ENCODE measurements at places on chromosomes 12 and 14.

GRCh38 chr12:7605900-7606465 lies 59.7 kb downstream of the APOBEC1 start:
- no peak for DNase-seq

DNA sequence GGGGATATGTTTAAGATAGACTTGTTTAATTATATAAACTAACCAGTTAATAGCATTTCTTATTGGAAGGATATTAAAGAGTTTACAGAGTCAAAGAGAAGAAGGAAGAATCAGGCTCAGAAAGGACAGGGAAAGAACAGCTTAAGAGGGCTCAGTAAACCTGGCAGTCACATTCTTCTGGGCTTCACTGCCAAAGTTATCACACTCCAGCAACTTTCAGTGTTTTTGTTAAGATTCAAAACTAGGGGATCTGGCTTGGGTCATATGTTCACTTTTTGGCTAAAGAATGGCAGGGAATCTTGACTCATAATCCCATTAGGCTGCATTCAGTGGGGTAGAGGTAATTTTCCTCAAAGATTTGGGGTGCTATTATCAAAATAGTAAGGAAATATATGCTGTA lies 312.3 kb downstream of the RAD51B start:
- no peak for DNase-seq

DNA sequence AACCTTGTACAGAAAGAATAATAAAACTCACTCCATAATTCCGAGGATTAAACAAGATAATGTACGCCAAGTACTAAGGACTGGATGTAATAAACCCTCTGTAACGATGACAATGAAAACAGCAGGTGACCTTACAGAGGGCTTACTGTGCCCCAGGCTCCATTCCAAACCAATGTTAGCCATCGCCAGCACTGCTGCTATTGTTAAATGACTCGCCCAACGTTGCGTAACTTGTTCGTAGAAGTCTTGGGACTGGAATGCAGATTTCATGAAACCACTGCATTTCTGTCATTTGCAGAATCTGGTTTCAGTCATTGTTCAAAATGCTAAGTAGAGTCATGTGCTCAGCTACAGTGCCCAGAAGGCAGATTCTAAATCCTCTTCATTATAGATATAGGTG lies 728 bp upstream of the STON2 start:
- DNase-seq, result no peak

- no peak for DNase-seq
Measured at GRCh38 chr14:26596543-26597061, 1.2 kb downstream of the NOVA1 start.

- DNase-seq, result no peak
Measured at GRCh38 chr12:109558374-109559199, 14.7 kb downstream of the MMAB start.

GRCh38 chr14:68692216-68692615 lies 100.7 kb downstream of the ZFP36L1 start:
- no peak for DNase-seq

- DNase-seq, result no peak
Measured at GRCh38 chr12:14607568-14607967, 39.9 kb upstream of the PLBD1 start.

GRCh38 chr12:23662966-23663365 lies 286.5 kb downstream of the SOX5 start:
- no peak for DNase-seq

GRCh38 chr14:32657081-32657480 lies 281.6 kb upstream of the NPAS3 start:
- no peak for DNase-seq

DNA sequence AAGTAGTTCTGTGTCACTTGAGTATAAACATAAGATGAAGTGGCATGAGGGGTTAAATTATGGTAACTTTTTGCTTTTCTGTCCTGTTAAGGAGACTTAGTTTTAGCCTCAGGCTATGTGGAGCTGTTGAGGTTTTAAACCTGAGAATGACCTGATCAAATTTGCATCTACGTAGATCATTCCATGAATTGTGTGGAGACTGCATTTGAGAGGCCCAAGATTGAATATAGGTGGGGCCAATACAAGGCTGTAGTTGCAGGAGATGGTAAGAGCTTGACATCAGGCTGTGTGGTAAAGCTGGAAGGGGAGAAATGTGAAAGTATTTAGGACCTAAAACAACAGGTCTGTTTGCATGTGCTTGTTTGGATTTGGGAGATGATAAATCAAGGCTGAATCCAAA lies 249.5 kb downstream of the SLC16A7 start:
- no peak for DNase-seq

- no peak for DNase-seq
Measured at GRCh38 chr12:76346236-76346635, 2.0 kb downstream of the BBS10 start.

DNA sequence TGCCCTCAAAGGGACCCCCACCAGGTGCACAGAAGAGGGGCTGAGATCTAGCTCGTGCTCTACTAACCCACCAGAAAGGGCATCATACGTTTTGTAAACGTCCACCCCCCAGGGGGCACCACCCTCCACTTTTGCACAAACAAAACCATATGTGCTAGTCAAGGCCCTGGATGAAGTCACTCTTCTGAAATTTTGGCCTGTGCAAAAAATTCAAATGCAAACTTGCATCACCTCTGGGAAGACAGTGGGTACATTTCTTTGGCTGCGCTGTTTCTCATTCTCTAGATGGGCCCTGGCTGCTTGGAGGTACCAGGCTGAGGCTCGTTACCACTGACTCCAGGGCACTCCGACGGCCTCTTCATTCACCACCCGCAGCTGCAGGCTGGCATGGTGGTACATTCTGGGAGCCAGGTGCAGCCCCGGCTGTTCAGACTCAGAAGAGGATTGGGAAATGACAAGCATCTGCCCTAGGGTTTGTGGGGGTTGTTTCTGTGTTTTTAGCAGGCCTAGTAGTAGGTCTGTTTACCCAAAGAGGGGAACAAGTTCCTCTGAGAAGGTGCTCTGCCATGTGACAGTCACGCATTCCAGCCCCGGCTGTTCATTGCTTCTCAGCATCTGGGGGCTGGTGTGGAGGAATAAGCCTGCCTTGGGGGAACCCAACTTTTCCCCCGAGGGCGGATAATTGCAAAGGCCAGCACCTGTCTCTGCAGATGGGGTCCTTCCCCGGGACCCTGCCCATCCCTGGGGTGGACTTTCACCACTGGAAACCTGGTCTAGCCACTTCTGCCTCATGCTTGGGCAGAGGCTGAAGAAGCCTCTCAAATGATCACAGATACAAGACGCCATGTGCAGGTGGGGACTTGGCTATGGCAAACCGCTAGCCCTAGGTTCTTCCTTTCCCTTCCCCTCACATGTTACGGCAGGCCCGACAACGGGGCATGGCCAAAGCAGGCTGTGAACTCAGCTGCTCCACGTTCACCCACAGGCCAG lies 147.6 kb downstream of the DPF3 start:
- no peak for DNase-seq

DNA sequence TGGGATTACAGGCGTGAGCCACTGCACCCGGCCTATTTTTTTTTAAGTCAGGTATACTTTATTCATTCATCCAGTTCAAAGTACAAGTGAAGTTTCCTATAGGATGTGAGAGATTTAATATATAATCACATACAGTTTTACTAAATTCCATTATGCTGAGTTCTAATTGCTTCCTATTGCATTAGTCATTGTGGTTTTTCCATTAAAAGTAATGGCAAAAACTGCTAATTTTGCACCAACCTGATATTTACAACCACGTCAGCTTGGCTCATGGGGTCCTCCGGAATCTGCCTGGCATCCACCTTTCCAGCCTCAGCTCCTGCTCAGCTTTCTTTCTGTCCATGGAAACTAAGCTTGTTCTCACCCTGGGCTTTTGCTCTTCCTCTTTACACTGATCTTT lies 67.0 kb upstream of the CSRP2 start:
- no peak for DNase-seq
